ENCODE measurements at places on chromosomes 2 and 18.

- DNase-seq = no peak
Measured at GRCh38 chr2:237527233-237527632, 39.1 kb upstream of the PRLH start.

- DNase-seq = no peak
Measured at GRCh38 chr2:38540580-38541286, 62.0 kb downstream of the HNRNPLL start.

GRCh38 chr18:50707855-50708469 lies 111.9 kb downstream of the MRO start:
- no peak for DNase-seq

DNA sequence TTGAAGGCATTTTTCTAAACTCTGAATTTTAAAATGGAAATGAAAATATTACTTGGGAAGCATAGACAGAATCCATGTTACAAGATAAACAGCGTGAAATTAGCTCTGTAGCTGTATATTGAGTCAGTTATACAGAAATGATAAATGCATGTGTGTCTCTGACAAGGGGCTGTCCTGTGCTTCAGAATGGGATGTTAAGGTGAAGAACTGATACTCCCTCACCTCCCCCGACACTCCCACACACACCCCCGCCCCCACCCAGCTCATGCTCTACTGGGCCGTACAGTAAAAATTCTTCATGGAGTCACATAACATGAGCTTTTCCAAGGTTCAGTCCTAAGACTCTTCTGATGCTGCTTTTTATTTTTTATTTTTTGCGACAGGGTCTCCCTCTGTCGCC lies 869 bp upstream of the THUMPD2 start:
- no peak for DNase-seq

- DNase-seq = no peak
Measured at GRCh38 chr18:10402871-10403559, 51.4 kb upstream of the APCDD1 start.
